ENCODE measurements at places on chromosomes 11 and 22.

DNA sequence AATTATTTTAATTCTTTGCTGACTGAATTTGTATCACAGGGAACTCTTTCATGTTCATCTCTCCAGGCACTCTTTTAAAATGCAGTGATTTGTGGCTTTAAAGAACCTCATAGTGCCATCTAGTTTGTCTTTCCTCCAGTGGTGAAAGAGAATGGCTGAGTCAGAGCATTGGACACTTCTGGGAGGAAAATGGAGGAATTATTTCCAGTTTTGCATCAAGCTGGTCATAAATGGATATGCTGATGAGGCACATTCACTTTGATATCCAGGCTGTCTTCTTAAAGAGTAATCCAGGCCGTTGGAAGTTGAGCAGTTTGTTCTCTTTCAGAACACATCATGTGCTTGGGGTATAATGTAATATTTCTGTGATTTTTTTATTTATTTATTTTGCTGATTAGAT is 273.7 kb downstream of the DDX10 start:
- no peak for DNase-seq

GRCh38 chr11:92322225-92322624 is 97.6 kb downstream of the FAT3 start:
- no peak for DNase-seq

GRCh38 chr22:36814801-36815200 is 2.0 kb downstream of the PVALB start:
- no peak for DNase-seq

DNA sequence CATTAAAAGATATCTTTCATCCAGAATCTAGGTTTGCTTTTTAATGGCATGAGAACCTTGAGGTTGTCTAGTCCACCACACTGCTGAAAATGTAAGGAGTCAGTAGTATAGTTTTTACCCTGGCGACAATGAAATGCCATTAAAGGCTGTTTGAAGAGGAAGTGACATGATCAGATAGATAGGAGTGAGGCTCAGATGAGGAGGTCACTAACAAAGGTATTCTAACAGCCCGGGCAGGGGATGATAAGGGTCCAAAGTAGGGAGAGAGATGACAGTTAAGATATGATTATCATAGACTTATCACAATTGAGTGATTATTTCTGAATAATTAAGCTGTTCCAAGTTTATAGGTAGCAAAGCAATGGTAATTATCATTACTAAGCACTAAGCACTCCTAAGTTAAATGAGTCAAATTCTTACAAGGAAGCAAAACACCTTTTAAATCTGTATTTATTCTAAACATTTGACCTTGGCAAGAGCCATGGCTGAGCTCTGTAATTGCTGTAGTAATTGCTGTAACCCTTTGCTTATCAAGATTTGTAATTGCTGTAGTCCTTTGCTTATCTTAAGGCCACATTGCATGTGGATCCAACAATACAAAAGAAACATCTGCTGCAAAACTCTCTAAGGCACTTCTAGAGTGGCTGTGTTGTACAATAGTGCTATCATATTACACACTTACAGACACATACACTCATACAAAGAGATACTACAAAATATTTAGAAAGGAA is 92.6 kb downstream of the ENTHD1 start:
- no peak for DNase-seq

Data from BE2C (cell line).